ENCODE measurements at places on chromosomes 1 and 21. TPM values are rescaled to one million over a fixed set of nuclear protein-coding genes. Genes with fewer than 3 reads are reported as not detected.

The CXADR gene
- 0.69 TPM for total RNA-seq

The KPRP gene
- total RNA-seq, result not detected

The KCND3 gene
- not detected for total RNA-seq

The CASQ2 gene
- not detected for total RNA-seq

The TNFRSF1B gene
- total RNA-seq, result 82.6 TPM

The CTSK gene
- 10.8 TPM for total RNA-seq

The SYNJ1 gene
- total RNA-seq, result 10.7 TPM

The CELA2A gene
- not detected for total RNA-seq

The PYHIN1 gene
- total RNA-seq, result 16.7 TPM

The RCSD1 gene
- 44.3 TPM for total RNA-seq

The ZSCAN20 gene
- 0.19 TPM for total RNA-seq

The DAB1 gene
- not detected for total RNA-seq

The OR10Z1 gene
- not detected for total RNA-seq

The CTTNBP2NL gene
- total RNA-seq, result not detected

The CYB561D1 gene
- 12.3 TPM for total RNA-seq

The VWA1 gene
- not detected for total RNA-seq

The PADI3 gene
- not detected for total RNA-seq

Measured in CD8-positive, alpha-beta T cell (primary cell).